ENCODE measurements at places on chromosomes 2 and 18.

GRCh38 chr18:48519431-48520100, 19.3 kb upstream of the CTIF start:
- H3K27me3 ChIP-seq = peaks cover 11% of the 10 kb centered on the region
- H3K36me3 ChIP-seq = no peaks in the 10 kb centered on the region
- H3K4me3 ChIP-seq = no peak overlapping the region
- no peak for DNase-seq
- H3K27ac ChIP-seq = no peak overlapping the region
- H3K4me1 ChIP-seq = no peaks in the 10 kb centered on the region

DNA sequence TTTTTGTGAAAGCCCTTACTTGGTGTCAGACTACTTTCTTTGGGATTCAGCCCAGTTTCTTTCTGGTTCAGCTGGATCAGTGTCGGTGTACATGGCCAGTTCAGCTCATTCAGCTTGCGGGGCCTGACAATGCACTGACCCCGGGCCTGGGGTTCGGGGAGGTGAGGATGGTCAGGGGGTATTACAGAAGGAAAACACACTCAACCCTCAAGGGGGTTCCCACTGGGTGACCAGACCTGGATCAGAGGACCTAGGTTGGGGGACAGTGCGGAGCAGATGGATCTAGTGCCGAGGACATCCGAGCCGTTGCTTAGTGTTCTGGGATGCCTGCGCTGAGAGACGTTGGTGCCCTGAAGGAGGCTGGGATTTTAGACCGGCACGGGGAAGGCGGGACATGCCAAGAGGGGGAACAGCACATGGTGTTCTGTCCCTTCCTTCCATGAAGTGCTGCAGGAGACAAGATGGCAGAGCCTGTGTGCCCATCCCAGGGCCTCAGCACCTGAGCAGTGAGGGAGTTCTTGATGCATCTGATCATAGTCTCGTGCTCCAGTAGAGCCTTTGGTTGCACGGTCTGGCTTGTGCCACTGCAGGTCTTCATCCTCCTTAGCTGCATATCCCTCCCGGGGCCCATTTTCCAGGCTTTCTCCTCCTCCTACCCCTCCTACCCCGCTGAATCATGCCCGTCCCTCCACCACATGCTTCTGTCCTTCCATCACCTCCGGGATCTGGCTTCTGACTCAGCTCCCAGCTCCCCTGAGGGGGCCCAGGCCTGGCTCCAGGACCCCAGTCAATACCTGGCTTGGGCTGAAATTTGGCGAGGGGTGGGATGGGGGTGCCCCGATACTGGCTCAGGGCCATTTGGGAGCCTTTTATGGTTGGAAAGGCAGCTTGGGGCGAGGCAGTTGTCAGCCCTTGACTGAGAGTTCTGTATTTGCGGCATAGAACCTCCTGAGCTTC, 18.0 kb downstream of the SPEG start:
- DNase-seq = peak; percentile 100
- H3K27me3 ChIP-seq = no peaks in the 10 kb centered on the region
- peaks cover 35% of the 10 kb centered on the region for H3K4me1 ChIP-seq
- H3K4me3 ChIP-seq = peak overlapping the region; percentile 39
- H3K36me3 ChIP-seq = peaks cover 51% of the 10 kb centered on the region

- no peaks in the 10 kb centered on the region for H3K27me3 ChIP-seq
- DNase-seq = no peak
- no peak overlapping the region for H3K4me3 ChIP-seq
- H3K36me3 ChIP-seq = no peaks in the 10 kb centered on the region
Measured at GRCh38 chr2:18067588-18068384, 189.3 kb downstream of the KCNS3 start.

DNA sequence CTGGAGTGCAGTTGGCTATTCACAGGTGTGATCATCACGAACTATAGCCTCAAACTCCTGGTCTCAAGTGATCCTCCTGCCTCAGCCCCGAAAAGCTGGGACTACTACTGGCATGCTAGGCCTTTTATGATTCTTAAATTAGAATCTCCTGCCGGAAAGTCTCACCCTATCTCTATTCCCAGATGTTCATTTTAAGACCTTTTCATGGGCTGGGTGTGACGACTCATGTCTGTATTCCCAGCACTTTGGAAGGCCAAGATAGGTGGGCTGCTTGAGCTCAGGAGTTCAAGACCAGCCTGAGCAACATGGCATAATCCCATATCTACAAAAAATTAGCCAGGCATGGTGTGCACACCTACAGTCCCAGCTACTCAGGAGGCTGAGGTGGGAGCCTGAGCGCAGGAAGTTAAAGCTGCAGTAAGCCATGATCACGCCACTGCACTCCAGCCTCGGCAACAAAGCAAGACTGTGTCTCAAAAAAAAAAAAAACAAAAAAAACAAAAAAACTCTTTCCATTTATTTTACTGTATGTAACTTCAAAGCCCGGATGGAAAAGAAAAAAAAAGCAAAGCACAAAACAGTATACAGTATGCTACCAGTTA, 8.1 kb downstream of the PPP4R3B start:
- H3K4me1 ChIP-seq = peaks cover 3% of the 10 kb centered on the region
- no peak for DNase-seq
- no peaks in the 10 kb centered on the region for H3K27me3 ChIP-seq
- no peak overlapping the region for H3K27ac ChIP-seq
- peaks cover 32% of the 10 kb centered on the region for H3K36me3 ChIP-seq

- H3K27me3 ChIP-seq = no peaks in the 10 kb centered on the region
- no peaks in the 10 kb centered on the region for H3K4me1 ChIP-seq
- peak; percentile 76 for DNase-seq
- no peak overlapping the region for H3K27ac ChIP-seq
Measured at GRCh38 chr2:25905126-25905525, 26.8 kb upstream of the ASXL2 start.

GRCh38 chr2:20219763-20220380, 5.1 kb downstream of the SDC1 start:
- DNase-seq = peak; percentile 65
- no peaks in the 10 kb centered on the region for H3K36me3 ChIP-seq
- peaks cover 22% of the 10 kb centered on the region for H3K4me1 ChIP-seq
- no peak overlapping the region for H3K27ac ChIP-seq

GRCh38 chr2:181241797-181242196, 215.4 kb upstream of the ITGA4 start:
- no peak overlapping the region for H3K4me3 ChIP-seq
- no peaks in the 10 kb centered on the region for H3K4me1 ChIP-seq

All from osteoblast (primary cell).